Osteocyte (in vitro differentiated cells): ENCODE measurements at places on chromosomes 3 and 15. TPM values are rescaled to one million over a fixed set of nuclear protein-coding genes. Genes with fewer than 3 reads are reported as not detected.

Gene TPRA1
- total RNA-seq, result 49.0 and 49.7 TPM in 2 replicates

Gene PRKAR2A
- 61.6 and 61.8 TPM in 2 replicates for total RNA-seq

DNA sequence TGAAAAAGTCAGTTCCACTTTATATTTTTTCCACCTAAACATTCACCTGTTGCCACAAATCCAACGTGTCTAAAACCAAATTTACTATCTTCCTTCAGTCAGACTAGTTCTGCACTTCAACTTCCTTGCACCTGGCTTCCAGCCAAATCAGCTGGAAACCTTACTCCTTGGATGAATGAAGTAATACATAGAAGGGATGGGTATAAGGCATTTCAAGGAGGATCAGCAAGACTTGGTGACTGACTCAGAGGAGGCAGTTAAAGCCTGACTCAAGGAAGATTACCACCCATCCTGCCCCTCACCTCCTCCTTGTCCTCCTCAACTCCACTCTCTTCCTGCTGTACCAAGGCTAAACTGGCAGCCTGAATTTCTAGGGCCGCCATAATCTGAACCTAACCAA is 37.1 kb downstream of the QTRT2 start:
- H3K4me3 ChIP-seq, result peak overlapping the region; percentile 2
- DNase-seq, result no peak
- no peak overlapping the region for H3K27ac ChIP-seq
- no peaks in the 10 kb centered on the region for H3K36me3 ChIP-seq
- H3K4me1 ChIP-seq, result peaks cover 16% of the 10 kb centered on the region

DNA sequence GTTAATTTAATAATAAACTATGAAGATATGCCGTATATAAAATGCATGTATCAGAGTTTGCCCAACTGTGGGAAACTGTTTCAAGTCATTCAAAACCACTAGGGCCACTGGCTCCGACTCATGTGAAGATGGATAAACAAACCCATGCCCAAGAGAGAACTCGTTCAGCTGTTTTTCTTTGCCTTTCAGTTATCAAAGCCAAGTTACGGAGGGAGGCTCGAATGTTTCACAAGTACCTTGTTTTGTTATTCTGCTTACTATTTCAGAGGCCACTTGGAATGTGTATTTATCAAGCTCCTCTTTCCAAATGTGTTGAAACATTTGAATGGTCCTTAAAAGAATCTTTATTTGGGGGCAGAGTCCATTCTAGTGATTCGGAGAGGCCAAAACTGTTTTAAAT is 82.1 kb downstream of the DUT start:
- H3K4me3 ChIP-seq, result no peak overlapping the region
- peaks cover 59% of the 10 kb centered on the region for H3K36me3 ChIP-seq
- H3K27ac ChIP-seq, result peak overlapping the region; percentile 95
- no peak for DNase-seq
- no peaks in the 10 kb centered on the region for H3K27me3 ChIP-seq

GRCh38 chr3:134034005-134034785 is 4.5 kb upstream of the SLCO2A1 start:
- no peaks in the 10 kb centered on the region for H3K36me3 ChIP-seq
- H3K27ac ChIP-seq, result no peak overlapping the region
- peak; percentile 23 for DNase-seq
- H3K4me1 ChIP-seq, result peaks cover 4% of the 10 kb centered on the region

DNA sequence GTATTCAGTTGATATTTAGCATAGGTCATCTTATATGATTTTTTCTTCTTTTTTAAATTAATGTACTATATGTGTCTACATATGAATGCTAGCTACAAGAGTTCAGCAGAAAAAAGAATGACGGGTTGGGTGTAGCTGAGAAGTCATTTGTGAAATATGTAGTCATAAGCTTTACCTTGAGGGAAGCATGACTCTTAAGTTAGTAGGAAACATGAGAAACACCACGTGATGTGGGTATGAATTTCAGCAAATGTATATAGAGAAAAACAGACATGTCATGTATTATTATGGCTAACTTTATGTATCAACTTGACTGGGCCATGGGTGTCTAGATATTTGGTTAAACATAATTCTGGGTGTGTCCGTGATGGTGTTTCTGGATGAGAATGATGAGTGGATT is 125.0 kb downstream of the RAP2B start:
- no peak for DNase-seq
- no peak overlapping the region for H3K4me3 ChIP-seq
- H3K4me1 ChIP-seq, result peaks cover 27% of the 10 kb centered on the region
- H3K36me3 ChIP-seq, result no peaks in the 10 kb centered on the region
- H3K27me3 ChIP-seq, result no peaks in the 10 kb centered on the region

DNA sequence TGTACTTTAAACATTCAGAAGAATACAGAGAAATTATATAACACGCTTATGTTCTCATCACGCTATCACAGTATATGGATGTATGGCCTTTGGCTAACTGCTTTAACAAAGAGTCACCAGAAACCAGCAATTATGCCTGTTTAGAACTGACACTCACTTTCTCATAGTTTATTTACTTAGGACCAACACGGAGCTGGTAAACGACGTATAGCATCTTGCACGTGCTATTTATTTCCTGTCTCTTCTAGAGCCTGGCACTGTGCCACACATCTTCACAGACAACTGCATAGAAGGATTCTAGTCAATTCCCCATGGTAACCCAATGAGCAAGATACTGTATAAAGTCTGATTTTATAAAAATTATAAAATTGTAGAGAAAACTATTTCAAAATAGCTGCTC is 43.6 kb downstream of the TBC1D2B start:
- no peaks in the 10 kb centered on the region for H3K27me3 ChIP-seq
- H3K4me3 ChIP-seq, result no peak overlapping the region
- peaks cover 22% of the 10 kb centered on the region for H3K36me3 ChIP-seq
- H3K4me1 ChIP-seq, result peaks cover 28% of the 10 kb centered on the region

- no peak overlapping the region for H3K4me3 ChIP-seq
- no peaks in the 10 kb centered on the region for H3K27me3 ChIP-seq
- H3K27ac ChIP-seq, result no peak overlapping the region
- H3K4me1 ChIP-seq, result peaks cover 3% of the 10 kb centered on the region
Measured at GRCh38 chr15:74383695-74384565, 16.5 kb upstream of the CYP11A1 start.
